Coronary artery (tissue), 2 donors: ENCODE measurements at places on chromosomes 3 and 15.
A peak's percentile ranks its signal among the peaks of the same experiment; 100 is the strongest.

DNA sequence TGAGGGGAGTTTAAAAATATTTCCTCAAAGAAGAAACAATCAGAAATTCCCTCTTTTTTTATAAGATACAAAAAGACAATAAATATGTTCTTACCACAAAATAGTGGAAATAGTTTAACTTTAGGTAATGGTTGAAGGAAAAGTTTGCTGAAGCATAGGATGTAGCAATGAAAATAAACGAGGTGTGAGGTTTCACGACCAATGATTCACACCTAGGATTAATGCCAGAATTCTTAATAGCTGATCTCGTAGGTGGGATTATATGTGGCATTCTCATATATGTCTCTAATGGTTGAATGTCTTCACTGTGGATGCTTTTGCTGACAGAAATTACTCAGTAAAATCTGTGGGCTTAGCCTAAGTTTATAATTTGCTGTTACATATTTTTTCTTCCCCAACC, 467.7 kb downstream of the FGF12 start:
- no peak for DNase-seq

DNA sequence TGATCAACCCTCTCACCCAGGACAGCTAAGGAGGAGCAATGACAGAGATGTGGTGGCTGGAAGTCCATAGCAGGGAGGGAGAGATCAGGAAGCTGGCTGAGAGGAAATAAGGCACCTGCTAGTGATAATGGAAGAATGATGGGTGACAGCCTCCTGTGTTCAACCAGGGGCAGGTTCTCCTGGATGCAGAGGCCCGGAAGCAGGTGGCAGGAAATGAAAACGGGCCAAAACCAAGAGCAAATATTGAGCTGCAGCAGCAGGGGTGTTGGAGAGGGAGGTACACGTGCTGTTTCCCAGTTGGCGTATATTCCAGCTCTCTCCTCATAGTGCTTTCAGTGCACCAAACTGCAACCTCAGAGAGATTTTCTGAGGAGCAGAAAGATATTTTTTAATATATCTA, 213.4 kb upstream of the TBL1XR1 start:
- DNase-seq, result no peak

GRCh38 chr3:36820083-36820482, 55.7 kb upstream of the DCLK3 start:
- DNase-seq, result no peak

DNA sequence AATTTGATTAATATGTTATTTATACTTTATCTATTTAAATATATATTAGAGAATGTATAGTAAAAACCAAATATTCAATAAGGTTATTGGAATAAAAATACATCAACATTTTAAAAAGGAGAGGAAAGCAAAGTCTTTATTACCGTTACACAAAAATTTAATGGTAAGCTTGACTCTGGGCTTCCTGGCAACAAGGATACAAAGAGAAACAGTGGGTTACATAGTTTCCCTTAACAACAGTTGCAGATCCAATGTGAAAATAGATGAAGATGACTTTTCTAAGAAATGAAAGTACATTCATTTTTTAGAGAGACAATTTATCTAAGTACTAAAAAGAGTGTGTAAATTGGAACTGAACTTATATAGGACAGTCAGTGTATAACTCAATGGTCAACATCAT, 6.0 kb upstream of the PHLDB2 start:
- no peak for DNase-seq

- no peak for DNase-seq
These were observed 777 bp downstream of the LOXL1 start for GRCh38 chr15:73927003-73927475.

DNA sequence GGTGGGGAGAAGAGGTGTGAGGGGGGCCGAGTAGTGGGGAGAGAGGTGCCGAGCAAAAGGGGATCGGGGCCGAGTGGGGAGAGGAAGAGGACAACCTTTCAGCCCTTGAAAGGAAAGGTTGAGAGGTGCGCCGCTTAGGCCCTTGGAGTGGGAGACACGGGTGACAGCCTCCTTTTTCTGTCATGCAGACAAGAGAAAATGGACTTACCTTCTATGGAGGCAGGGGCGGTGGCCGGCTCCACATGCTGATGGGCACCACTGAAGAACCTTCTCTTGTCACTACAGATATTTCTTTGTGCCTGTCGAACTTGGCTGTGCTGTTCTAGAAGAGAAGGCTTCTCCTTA, 421 bp downstream of the KLHL18 start:
- no peak for DNase-seq

- DNase-seq, result no peak
These were observed 59.2 kb downstream of the PIAS1 start for GRCh38 chr15:68113273-68113672.

GRCh38 chr3:37859354-37859753, 2.3 kb upstream of the CTDSPL start:
- no peak for DNase-seq

DNA sequence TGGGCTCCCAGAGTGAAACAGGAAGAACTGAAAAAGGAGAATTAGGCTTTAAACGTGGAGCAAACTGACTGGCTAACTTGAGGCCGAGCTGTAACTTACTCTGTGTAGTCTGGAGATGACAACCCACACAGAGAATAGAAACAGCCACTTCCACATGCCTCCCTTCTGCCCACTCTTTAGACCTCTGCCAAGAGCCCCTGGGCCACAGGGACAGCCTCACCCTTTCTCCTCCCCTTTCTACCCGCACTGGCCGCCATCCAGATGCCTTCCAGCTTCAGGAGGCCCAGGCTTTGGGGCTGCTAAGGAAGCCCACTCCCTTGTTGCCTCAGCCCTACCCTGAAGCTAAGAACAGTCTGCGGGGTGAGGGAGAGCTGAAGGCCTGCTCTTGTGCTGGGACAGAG, 6.8 kb downstream of the ARHGAP31 start:
- DNase-seq, result no peak

DNA sequence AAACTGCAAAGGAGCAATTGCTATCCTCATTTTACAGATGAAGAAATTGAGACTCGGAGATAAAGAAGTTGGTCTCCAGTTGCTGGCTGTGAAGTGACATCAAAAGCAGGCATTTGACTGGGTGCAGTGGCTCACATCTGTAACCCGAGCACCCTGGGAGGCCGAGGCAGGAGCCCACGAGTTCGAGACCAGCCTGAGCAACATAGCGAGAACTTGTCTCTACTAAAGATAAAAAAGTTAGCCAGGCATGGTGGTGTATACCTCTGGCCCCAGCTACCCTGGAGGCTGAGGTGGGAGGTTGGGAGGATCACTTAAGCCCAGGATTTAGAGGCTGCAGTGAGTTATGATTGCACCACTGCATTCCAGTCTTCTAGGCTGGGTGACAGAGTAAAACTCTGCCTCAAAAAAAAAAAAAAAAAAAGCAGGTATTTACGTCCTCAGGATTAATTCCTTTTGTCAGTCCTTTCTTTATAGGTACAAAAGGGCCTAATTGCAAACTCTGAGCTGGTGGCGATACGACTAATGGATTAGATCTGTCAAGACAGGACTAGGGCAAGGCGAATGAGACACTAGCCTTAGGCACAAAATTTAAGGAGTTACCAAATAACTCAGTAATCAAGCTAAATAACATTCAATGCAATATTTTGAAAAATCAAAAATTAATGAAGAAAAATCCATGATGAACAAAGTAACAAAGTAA, 5.9 kb upstream of the DNASE1L3 start:
- peak; percentile 41 for DNase-seq

DNA sequence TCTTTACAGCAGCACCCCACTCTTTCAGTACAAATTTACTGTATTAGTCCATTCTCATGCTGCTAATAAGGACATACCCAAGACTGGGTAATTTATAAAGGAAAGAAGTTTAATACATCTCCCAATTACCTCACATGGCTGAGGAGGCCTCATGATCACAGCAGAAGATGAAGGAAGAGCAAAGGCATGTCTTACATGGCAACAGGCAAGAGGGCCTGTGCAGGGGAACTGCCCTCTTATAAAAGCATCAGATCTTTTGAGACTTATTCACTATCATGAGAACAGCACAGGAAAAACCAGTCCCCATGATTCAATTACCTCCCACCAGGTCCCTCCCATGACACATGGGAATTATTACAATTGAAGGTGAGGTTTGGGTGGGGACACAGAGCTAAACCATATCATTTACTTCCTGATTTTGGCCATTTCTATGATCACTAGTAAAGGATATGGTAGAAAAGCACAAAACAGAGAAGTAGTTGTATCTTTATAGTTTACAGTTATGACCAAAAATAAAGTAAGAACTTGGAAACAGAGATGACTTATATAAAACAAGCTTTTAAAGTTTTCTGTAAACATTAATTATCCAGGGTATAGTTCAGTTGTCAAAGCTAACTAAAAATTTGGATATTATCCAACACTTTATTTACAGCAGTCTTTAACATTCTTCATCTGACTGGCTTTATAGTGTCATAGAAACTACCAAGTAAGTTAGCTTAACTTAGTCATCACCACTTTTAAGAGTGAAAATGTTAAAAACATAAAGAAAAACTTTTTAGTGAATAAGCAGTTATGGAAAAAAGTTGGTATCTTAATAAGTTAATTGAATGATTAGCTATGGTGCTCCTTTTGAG, 40.2 kb downstream of the P2RY1 start:
- DNase-seq, result no peak

- DNase-seq, result no peak
These were observed 70.1 kb downstream of the HMCES start for GRCh38 chr3:129348734-129349133.

GRCh38 chr3:194487289-194488054, 670 bp upstream of the ATP13A3 start:
- peak; percentile 80 for DNase-seq

DNA sequence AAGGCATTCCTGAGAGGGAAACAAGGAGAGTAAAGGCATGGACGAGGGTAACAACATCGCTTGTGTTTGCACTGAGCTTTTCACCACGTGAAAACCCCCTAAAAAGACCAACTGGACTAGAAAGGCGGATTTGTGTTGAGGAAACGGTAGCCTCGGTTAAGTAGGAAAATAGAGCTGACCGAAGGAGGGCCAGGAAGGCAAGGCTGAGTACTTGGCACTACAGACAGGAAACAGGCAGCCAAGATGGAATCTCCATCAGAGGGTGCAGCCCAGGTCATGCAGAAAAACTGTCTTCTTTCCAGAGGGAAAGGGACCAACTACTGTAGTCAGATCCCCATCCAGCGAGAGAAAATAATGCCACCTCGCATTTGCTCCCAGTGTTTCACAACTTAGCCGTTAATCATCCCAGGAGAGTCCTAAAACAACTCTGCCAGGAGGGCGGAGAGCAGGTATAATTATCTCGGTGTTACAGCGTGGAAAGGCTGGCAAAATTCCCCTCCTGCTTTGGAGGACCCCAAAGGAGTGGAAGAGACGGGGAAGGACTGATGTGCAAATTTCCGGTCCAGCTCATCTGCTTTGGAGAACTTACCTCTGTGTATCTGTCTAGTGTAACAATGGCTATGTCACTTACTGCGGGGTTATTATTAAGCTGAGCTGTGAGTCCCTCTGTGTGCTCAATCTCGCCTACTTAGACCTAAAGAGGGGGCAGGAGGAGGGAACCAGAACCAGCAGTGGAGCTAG, 77.2 kb downstream of the MYO1E start:
- no peak for DNase-seq

DNA sequence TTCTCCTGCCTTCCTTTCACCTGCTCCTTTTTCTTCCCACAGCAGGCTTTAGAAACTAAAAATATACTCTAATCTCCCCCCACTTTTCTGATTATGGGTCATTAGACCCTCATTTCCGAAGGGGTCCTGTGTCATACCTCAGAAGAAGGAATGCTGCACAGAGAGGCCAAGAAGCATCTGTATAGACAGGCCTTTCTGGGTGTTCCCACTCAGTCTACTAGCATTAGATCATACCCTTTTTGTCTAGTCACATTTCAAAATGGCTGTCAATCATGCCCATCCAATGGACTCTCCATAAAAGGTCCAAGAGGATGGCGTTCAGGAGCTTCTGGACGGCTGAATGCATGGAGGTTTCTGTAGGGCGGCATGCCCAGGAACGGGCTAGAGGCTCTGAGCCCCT, 192.2 kb downstream of the SUCLG2 start:
- no peak for DNase-seq

- DNase-seq, result no peak
These were observed 155.0 kb upstream of the GPR149 start for GRCh38 chr3:154584974-154585373.

GRCh38 chr3:102761766-102762165, 327.0 kb downstream of the ZPLD1 start:
- no peak for DNase-seq

GRCh38 chr3:157145606-157146322, 14.2 kb downstream of the CCNL1 start:
- DNase-seq, result no peak

- DNase-seq, result no peak
These were observed 223.2 kb downstream of the MTHFS start for GRCh38 chr15:79673416-79674123.

- DNase-seq, result no peak
These were observed 76.7 kb downstream of the ARNT2 start for GRCh38 chr15:80480909-80481308.

DNA sequence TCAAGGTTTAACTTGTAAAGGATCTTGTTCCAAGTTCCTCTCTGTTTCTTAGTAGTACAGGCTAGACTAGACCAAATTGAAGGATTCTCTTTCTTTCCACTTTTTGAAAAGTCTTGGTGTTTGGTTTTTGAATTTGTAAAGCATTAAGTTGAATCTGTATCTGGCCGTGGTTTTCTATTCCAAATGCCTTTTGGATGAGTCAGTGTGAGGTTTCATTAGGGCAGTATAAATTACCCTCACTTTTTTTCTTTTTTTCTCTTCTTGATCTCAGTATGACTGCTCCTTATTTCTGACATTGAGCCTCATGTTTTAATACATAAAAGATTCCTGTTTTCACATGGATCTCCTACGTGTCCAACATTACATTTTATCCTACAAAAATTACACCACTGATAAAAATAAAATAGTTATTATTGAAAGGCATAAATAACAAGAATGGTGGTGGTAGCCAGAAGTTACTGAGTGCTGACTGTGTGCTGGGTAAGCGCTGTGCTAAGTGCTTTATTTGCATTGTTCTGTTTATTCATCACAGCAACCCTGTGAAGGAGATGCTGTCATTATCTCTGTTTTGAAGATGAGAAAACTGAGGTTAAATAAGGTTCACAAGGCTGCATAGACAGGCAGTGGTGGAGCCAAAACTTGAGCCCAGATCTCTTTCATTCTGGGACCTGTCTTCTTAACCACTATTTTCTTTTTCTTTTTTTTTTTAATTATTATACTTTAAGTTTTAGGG, 48.3 kb downstream of the MITF start:
- DNase-seq, result no peak

- DNase-seq, result no peak
These were observed 15.5 kb downstream of the TATDN2 start for GRCh38 chr3:10263646-10264363.

GRCh38 chr3:11539677-11540076, 104.0 kb downstream of the VGLL4 start:
- no peak for DNase-seq
